ENCODE measurements at places on chromosomes 5 and 9.

- no peak for DNase-seq
Observed at GRCh38 chr9:131361202-131361833, 32.6 kb upstream of the PRRC2B start.

- no peak for DNase-seq
Observed at GRCh38 chr5:153400931-153401330, 89.5 kb upstream of the GRIA1 start.

- DNase-seq, result no peak
Observed at GRCh38 chr5:36138900-36139683, 12.6 kb downstream of the LMBRD2 start.

DNA sequence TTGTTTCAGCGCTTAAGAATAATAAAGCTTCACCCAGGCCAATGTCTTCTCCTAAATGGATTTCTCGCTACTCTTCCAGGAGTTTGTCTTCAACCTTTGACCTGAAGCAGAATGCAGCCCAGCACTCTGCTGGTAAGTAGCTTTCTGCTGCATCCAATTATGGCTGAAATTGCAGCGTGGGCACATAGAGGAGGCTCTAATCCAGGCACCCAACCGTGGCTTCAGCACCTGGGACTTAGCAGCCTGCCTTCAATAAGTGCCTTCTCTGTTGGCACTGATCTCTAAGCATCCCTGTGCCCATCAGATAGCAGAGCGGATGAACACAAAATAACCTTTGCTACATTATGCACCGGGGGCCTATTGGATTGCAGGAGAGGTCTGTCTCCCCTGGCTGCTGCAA is 105.2 kb downstream of the TRIM32 start:
- DNase-seq, result no peak

- DNase-seq, result no peak
Observed at GRCh38 chr5:146238973-146239372, 35.6 kb downstream of the RBM27 start.

DNA sequence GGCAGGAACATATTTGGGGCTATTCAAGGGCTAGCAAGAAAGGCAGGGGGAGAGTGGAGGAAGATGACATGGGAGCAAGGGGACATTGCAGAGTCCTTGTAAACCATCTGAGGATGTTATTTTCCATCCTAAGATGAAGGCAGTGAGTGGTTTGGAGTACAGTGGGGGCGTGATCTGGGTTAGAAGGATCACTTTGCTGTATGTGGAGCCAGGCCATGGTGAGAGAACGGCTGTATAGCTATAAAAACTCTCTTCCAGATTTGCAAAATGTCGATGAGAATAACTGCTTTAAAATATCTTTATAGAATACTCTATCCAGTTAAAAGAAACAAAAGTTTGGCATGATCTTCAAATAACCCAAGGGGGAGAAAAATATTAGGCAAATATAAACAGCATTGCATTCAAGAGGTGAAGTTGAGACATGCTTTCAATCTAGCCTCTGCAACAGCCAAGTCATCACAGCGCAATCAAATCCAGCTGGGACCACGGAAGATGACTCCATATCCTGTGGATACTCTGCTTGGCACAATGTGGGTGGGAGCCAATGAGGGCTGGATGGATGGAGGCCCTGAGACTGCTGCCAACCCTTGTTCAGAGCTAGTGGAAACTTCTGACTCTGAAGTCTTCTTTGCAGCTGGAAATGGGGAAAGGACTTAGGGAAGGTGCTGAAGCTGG is 111.5 kb upstream of the BASP1 start:
- no peak for DNase-seq

GRCh38 chr5:18048449-18048848 is 414.2 kb downstream of the TAF11L14 start:
- DNase-seq, result no peak

- no peak for DNase-seq
Observed at GRCh38 chr5:152638996-152639552, 234.0 kb upstream of the NMUR2 start.

DNA sequence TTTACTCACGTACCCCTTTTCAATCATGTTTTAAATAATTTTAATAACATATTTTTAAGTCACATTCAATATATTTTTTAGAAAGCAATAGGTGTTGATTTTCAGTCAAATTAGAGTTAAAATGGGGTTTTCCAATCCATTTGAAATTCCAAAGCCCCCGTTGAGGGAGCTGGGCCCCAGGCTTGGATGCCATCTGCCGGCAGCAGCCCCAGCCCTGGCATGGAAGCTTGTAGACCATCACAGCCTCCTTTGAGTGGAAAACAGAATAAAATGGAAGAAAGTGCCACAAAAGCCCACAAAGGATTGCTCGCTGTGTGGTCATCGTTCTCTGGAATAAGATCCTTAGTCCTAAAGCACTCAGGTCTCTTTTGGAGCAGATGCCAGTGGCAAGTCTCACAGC is 81.4 kb downstream of the SEMA5A start:
- no peak for DNase-seq

- DNase-seq, result no peak
Observed at GRCh38 chr5:1329111-1329579, 15.8 kb downstream of the CLPTM1L start.

GRCh38 chr9:70477907-70478480 is 63.5 kb upstream of the KLF9 start:
- no peak for DNase-seq

DNA sequence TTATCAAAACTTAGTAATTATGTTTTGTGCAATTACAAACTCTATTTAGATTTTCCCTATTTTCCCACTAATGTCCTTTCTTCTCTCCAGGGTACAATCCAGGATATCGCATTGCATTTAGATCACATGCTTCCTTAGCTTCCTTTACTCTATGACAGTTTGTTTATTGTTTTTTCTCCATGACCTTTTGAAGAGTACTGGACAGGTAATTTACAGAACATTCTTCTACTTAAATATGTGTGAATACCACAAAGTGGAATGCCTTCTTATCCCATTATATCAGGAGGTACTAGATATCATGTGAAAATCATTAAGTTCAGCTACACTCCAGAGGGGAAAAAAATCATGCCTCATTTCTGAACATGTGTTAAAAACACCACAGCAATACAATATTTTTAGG is 776.6 kb upstream of the CDH9 start:
- DNase-seq, result no peak

DNA sequence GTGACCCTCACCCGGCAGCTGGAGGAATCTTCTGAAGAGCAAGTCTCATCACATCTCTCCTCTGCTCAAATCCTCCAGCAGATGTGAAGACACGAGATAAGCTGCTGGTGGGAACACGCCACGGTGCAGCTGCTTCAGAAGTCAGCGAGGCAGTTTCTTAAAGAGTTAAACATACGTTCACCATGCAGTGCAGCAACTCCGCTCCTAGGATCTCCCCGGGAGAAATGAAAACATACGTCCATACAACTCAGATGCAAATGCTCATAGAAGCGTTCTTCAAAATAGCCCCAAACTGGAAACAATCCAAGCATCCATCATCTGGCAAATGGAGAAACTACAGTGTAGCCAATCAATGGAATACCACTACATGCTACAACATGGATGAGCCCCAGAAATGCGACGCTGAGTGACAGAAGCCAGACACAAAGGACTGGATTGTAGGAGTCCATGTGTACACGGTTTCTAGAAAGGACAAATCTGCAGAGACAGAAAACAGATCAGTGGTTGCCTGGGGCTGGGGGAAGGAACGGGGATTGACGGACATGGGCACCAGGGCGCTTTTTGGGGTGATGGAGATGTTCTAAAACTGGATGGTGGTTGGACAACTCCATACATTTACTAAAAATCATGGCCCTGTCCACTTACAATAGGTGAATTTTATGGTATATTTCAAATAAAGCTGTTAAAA is 150.6 kb downstream of the COL23A1 start:
- no peak for DNase-seq

- no peak for DNase-seq
Observed at GRCh38 chr5:132767150-132767549, 9.9 kb downstream of the SEPTIN8 start.

DNA sequence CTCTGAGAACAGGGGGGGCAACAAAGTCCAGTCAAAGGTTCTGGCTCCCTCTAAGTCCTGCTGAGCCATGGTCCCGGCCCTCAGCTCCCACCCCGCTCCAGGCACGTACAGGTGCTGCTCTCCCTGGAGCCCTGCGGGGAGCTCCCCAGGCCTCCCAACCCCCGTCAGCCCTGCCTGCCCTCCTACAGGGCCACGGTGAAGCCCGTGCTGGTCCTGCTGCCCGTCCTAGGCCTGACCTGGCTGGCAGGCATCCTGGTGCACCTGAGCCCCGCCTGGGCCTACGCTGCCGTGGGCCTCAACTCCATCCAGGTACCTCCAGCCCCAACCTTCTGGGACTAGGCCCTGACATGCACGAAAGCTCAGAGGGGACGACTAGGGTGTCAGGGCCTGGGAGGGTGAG is 20.1 kb downstream of the ADGRD2 start:
- no peak for DNase-seq

DNA sequence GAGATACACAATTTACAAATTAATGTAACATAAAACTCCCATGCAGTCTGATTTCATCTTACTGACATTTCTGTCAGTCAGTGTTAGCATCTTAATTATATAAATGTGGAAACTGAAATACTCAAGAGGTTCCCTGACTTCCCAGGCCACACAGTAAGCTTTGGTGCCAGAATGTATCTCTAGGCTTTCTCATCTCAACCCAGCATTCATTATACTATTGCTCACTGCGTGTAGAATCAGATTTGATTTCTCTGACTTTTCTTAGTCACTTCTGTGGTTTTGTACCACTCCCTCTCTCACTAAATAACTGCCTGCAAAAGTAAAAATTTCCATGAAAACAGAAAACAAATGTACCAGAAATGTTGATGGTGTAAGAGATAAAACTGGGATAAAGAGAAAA is 31.7 kb upstream of the CDKN2B start:
- no peak for DNase-seq

GRCh38 chr5:128002425-128002824 is 81.1 kb upstream of the SLC12A2 start:
- no peak for DNase-seq
